ENCODE measurements at places on chromosomes 11 and 22.
A peak's percentile ranks its signal among the peaks of the same experiment; 100 is the strongest.

DNA sequence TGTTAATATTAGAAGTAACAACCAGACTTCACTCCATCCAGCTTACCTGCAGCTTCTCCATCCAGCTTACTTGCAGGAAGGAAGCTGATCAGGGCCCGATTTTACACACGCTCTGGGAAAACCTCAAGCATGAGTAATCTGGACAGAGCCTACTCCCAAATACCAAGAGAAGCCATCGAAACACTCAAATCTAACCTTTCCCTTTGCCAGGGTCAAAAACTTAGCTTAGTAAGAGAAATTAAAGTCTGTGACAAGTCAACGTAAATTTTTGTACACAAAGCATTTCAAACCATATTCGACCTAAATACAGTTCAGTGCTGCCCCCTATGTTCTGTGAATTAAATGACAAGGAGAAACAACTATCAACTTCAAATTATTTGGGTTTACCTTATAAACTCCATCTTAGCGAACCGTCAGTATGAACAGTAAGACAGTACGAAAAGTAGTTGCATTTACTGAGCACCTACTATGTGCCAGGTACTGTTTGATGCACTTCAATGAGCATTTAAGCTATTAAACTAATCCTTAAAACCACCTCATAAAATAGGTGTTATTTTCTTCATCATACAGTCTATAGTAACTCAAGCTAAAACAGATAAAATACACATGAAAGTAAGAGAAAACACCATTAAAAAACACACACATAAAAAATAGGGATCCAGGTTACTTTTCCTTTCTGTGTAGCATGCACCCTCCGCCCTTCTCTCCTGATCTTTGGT, 36.9 kb downstream of the ARFGAP3 start:
- peak; percentile 84 for DNase-seq

DNA sequence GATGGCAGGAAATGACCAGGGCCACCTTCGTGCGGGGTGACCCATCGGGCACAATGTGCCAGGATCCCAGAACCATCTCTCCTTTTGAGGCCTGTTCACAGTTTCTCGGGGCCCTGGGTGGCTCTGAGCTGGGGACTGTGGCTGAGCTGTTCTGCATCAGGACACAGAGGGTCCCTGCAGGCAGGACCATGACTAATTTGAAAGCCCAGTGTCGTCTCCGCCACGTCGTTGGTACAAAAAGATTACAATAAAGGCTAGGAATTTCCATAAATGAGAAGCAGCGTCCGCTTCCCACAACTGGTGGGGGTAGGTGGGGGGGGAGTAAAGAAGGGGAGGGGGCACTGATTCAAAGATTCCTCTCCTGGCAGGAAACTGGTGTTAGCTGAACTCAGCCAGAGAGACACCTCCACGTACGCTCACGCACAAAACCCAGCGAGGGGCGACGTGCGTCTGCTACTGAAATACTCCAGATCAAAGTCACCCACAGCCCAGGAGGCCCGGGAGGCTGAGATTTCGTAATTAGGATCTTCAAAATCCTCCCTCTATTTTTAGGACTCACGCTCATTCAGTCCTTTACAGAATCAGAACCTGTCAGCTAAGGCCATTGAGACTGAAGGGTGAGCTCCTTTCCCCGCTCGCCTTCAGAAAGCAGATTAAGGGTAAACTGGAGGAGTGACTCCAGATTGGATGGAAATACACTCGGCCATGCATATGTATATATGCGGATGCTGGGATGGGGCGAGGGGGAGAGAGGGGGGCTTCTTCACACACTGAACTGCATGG, 11.0 kb downstream of the MN1 start:
- DNase-seq, result no peak

DNA sequence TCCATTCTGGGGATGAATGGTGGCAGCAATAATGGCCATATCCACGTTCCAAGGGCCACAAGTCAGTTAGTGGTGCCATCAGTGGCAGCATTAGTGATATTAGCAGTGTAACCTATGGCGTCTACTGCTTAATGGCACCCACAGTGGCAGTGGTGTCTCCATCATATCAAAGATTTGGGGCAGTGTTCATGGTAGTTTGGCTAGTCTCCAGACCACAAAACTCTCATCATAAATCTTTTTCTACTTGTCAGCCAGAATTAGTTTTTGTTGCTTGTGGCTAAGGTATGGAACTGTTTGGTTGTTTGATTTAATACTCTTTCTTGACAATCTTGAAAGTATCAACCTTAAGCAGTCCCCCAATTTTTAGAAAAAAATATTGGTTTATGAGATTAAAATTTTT, 45.1 kb upstream of the DEUP1 start:
- DNase-seq, result no peak

DNA sequence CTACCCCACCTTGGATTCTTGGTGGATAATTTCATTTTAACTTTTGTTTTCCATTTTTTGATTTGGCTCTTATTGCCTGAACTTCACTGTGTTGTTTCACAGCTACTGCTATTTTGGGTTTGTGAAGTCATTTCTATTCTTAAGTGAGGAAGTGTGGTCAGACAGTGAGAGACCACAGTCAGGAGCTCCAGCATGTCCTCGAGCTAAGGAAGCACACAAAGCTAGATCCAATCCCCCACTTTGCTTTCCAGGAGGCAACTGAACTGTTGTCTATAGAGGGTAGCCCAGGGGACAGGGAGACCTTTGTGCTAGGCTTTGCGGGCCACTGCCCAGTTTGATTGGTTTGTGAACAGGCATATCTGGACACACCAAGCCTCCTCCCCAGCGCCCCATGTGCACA, 251.8 kb upstream of the KIRREL3 start:
- DNase-seq, result no peak

DNA sequence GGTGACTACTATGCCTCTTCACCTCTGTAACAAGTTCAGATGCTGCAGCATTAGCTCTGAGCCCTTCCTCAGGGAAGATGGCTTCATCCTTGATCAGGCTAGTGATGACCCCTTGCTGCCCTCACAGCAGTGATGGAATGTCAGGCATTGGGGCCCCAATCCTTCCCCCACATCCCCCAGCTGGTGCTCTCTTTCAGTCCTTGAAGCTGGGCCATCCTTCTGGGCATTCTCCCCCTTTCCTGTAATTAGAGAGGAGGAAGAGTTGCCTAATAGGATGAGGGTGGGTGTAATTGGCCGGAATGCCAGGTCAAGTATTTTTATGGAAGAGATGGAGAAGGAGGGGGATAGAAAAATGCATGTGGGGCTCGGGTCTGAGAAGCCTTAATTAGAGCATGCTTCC, 62.6 kb downstream of the TRAF6 start:
- no peak for DNase-seq

- no peak for DNase-seq
Measured at GRCh38 chr11:44943118-44943517, 7.6 kb downstream of the TP53I11 start.

DNA sequence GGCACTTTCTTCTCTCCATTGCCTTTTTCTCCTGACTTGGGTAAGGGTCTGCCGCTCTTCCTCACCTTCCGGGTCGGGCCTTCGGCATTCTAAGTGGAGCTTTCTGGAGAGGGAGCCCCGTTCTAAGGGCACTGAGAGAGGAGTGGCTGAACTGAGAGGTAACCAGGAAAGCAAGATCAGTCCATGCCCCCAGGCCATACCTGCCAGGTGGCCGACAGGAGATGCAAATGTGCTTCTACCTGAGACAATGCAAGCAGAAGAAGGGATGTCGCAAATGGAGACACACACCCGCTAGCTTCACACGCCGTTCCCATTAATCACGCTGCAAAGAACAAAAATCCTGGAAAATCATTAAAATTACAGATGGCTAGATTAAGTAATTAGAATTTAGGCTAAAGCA, 156.4 kb upstream of the TBCEL start:
- DNase-seq, result no peak

All from choroid plexus epithelial cell (primary cell).